ENCODE measurements at places on chromosomes 7 and 10.

- DNase-seq, result no peak
Observed at GRCh38 chr10:98088186-98088971, 46.1 kb upstream of the R3HCC1L start.

- DNase-seq, result no peak
Observed at GRCh38 chr7:1542329-1542728, 11.8 kb downstream of the MAFK start.

GRCh38 chr7:5218564-5219360 is 28.7 kb downstream of the WIPI2 start:
- no peak for DNase-seq

DNA sequence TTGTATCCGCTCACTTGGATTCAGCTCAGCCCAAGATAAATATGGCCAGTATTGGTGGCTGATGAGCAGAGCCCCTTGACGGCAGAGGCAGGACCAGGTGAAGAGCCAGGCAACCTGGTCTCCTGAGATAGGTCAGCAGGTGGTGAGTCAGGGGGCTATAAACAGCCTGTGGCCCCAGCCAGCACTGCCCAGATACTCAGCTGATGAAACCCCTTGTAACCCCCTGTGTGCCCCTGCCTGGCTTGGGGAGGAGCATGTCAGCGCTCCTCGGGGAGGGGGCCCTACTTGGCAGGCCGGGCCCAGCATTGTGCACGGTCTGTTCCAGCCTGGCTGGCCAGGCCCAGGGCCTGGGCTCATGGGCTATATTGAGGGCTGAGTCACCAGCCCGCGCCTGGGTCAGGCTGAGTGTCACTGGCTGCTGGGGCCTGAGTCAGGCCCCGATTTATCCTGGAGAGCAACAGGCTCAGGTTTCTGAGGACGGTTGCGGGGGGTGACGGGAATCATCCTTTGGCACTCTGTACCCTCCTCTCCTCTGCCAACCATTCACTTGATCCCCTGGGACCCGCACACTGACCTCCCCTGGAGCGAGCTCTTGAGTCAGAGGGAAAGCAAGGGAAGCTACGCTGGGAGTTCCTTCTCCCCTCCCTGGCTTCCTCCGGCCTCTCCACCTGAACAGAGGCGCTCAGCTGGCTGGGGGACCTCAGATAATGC is 2.8 kb upstream of the FLNC start:
- DNase-seq, result peak; percentile 80

DNA sequence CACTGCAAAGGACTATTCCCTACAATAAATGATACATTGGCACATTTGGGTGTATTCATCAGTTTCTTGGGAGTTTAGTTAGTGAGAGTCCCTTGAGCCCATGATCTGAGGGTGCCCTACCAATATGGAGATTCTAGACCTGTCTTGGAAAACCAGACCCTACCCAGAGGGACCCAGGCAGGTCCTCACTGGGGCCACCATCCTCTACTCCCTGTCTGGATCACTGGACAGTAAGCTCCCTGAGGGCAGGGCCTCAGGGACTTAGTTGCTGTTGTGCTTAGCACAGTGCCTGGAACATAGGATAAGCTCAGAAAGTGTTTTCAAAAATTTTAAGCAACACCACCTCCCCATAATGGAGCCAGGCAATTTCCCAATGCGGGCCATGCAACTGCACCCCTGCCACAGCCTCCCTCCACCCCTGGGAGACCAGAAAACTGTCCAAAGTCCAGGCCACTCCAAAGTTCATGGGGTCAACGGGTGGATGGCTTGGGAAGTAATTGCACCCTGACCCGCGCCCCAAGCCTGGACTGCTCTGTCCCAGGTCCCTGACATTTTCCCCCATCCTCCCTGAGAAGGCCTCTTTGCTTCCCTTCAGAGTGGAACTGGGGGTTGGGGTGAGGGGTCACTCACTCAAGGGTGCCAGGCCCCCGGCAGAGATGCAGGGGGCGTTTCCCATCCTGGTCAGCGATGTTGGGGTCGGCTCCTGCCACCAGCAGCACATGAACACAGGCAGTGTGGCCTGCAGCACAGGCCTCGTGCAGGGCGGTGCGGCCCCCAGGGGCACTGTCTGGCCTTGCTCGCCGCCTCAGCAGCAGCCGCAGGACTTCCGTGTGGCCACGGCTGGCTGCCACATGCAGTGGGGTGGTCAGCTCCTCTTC is 1.0 kb downstream of the ASB10 start:
- DNase-seq, result no peak

- DNase-seq, result no peak
Observed at GRCh38 chr7:8160779-8161345, 101.1 kb downstream of the ICA1 start.

- no peak for DNase-seq
Observed at GRCh38 chr10:44696496-44696895, 214.6 kb upstream of the TMEM72 start.
